ENCODE measurements at places on chromosomes 1 and 21.

- DNase-seq: no peak
Observed at GRCh38 chr1:111142356-111142975, 2.4 kb downstream of the CEPT1 start.

DNA sequence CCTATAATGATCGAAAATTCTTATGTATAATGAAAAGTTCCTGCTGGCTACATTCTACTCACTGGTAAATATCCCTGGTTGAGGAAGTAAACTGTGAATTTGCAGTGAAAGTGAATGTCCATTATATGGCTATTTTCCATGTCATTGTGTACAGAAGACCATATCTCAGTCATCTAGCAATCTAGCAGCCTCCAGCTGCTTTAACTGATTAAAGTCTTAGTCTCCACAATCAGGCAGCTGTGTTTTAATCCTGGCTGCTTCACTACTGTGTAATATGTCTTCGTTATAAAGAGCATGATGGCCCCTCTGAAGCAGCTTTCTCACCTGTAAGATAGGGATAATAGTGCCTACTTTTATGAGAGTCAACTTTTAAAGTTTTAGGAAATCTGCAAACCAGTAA, 11.4 kb downstream of the CLCA2 start:
- DNase-seq: no peak

DNA sequence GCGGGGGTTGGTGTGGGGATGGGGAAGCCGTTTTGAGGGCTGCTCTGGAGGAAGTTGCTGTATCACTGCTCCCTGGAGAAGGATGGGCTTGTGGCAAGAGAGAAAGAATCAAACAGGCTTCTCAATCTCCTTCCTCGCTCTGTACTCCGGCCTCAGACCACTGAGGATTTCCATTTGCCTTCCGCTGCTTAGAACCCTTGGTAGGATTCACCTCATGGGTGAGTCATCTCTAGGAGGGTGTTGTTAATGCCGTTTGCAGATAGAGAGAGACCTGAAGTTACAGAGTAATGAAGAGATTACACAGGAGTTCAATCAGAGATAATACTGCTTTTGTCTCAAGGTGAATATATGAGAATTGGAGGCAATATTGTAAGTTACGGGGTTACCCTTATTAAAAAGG, 15.3 kb downstream of the SLC35F3 start:
- no peak for DNase-seq

- no peak for DNase-seq
Observed at GRCh38 chr1:231721436-231721835, 94.8 kb downstream of the DISC1 start.

GRCh38 chr1:33930346-33931110, 66.6 kb downstream of the HMGB4 start:
- DNase-seq: no peak

DNA sequence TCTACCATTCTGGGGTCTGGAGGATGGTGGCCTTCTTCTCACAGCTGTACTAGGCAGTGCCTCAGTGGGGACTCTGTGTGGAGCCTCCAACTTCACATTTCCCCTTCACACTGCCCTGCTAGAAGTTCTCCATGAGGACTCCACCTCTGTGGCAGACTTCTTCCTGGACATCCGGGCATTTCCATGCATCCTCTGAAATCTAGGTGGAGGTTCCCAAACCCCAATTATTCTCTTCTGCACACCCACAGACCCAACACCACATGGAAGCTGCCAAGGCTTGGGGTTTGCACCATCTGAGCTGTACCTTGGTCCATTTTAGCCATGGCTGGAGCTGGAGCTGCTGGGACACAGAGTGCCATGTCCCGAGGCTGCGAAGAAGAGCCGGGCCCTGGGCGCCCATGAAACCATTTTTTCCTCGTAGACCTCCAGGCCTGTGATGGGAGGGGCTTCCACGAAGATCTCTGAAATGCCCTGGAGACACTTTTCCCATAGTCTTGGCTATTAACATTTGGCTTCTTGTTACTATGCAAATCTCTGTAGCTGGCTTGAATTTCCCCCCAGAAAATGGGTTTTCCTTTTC, 170.5 kb downstream of the FOXD2 start:
- no peak for DNase-seq

GRCh38 chr1:96049759-96050409, 671.7 kb upstream of the PTBP2 start:
- no peak for DNase-seq

GRCh38 chr1:67647036-67647798, 37.8 kb upstream of the GADD45A start:
- DNase-seq: no peak

GRCh38 chr21:37622755-37623154, 256.2 kb downstream of the DYRK1A start:
- DNase-seq: no peak

- no peak for DNase-seq
Observed at GRCh38 chr1:69982992-69983391, 222.4 kb downstream of the LRRC40 start.

- DNase-seq: no peak
Observed at GRCh38 chr1:245537992-245538391, 383.2 kb downstream of the KIF26B start.
